ENCODE measurements at places on chromosomes 1 and 21.

DNA sequence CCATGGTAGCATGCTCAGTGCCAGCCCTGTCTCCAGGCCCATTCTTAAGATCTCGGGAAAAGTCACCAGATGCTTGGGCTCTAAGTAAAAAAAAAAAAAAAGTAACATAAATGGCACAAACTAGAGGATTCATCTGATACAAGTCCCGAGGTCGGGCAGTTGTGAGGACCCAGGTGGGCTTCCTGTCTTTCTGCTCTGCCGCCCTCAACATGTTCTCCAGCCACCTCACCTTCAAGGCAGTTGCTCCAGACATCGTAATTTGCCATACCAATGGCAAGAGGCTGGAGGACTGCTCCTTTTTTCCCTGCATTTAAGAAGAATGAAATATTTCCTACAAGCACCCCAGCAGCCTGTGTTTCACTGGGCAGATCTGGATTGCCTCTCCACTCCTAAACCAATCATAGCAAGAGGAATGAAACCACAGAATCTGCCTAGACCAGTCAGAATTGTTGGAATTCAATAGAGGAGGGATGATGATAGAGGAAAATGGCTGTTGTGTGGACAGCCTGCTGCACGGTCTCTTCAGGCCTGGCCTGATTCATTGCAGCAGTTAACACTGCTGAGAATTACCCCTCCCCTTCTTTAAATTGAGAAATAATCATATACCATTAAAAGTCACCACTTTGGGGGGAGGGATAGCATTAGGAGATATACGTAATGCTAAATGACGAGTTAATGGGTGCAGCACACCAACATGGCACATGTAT lies 5.4 kb downstream of the HMGN2 start:
- no peak for DNase-seq

DNA sequence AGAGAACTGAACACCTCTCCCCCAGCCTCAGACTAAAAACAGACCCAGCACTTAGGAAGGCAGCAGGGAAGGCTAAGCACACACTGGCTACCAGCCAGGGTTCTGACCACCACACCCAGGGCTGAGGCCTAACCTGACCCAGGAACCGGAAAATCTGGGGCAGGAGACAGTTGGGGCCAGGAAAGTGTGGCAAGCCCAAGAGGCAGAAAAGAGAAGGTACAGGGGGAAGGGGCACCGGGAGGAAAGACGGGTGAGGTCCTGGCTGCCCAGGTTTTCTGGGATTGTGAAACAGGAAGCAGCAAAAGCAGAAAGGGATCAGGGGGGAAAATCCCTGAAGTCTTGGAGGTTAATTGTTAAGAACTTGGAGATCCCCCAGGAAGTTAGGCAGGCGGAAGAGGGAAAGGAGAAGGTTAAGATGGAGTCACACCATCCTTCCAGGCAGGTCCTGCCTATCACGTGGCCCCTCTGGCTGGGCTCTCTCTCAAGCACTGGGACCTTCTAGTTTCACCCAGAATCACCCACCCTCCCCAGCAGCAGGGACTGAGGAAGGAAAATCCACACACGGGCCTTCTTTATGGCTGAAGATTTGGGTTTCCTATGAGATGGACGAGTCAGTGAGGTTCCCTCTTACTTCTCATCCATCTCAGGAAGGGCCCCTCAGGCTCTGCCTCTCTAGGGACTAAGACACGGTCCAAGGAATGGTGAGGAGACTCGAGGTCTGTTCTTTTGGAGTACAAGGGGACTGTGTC lies 2.6 kb downstream of the HDGF start:
- peak; percentile 24 for DNase-seq

- no peak for DNase-seq
These were observed 21.3 kb downstream of the PDE4B start for GRCh38 chr1:65813956-65814355.

- DNase-seq = no peak
These were observed 65.4 kb downstream of the ZSCAN20 start for GRCh38 chr1:33537885-33538284.

GRCh38 chr1:31831397-31832378 lies 15.9 kb upstream of the SPOCD1 start:
- DNase-seq = no peak

GRCh38 chr1:178912597-178912996 lies 41.7 kb upstream of the ANGPTL1 start:
- no peak for DNase-seq

GRCh38 chr21:41695513-41695912 lies 71.3 kb downstream of the RIPK4 start:
- DNase-seq = no peak

DNA sequence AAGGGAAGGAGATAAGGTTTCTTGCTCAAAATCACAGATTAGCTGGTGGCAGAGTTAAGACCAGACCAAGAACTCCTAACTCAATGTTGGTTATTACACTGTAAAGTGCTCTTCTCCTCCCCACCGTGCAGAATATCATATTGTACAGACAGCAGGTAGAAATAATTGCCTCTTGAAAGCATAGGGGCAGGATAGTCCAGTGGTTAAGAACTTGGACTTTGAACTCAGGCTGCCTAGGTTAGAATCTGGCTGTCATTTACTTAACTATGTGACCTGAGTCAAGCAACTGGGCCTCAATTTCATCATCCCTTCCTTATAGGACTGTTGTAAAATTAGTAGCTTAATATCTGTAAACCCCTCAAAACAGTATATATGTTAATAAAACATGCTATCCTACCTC lies 114.9 kb upstream of the HIVEP3 start:
- no peak for DNase-seq

DNA sequence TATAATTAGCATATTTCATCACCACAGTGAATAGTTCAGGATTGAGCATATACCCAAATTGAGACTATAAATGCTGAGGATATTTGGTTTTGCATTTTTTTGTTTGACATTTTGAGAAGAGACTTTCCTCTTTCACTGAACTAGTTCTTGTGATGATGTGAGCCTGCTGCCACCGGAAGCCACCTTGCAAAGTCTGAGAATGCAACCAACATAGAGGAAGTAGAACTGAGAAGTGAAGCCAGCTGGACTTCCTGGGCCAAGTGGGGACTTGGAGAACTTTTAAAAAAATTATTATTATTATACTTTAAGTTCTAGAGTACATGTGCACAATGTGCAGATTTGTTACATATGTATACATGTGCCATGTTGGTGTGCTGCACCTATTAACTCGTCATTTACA lies 102.3 kb downstream of the RPE65 start:
- peak; percentile 46 for DNase-seq

GRCh38 chr21:20662514-20662913 lies 335.7 kb upstream of the NCAM2 start:
- DNase-seq = no peak

DNA sequence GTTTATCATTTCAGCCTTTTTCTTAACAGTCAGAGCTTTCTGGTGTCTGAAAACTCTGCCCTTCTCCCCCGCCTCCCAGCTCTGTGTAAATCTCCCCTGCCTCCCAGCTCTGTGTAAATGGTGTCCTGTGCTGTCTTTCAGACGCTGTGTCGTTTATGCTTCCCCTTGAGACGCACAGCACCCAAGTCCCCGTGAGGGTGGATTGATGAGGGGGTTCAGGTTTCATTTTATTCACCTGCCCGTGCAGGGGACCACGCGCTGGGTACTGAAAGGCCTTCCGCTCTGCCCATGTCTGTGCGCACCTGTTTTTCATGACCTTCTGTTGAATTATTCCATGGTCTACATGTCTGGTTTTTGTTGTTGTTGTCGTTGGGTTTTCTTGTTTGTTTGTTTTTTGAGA lies 108.2 kb upstream of the COL6A1 start:
- no peak for DNase-seq

DNA sequence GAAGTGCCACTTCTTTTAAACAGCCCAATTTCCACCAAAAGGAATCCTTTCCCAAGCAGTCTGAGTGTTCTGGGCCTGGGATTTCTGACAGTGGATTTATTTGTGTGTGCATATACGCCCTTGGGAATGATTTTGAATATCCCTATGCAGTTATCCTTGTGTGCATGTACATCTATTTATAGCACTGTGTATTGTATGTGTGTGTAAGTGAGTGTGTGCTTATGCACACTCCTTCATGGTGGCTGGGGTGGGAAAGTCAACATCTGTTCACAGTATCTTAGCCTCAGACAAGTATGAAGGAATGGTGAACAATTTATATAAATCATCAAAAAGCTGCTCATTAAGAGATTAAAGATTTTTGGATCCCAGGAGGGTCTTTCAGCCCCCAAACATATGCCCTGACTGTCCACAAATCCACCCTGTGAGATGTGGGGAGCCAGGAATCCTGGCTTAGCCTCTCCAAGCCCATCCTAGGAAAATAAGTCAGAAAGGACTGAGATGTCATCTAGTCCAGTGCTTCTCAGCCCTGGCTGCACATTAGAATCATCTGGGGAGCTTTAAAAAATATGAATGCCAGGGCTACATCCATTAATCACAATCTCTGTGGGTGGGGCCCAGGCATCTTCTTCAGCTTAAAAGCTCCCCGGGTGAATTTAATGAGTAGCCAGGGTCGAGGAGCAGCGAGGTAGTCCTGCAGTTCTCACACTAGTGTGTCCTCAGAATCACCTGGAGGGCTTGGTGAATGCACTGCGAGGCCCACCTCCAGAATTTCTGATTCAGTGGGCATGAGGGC lies 101.4 kb downstream of the PLXNA2 start:
- DNase-seq = no peak

DNA sequence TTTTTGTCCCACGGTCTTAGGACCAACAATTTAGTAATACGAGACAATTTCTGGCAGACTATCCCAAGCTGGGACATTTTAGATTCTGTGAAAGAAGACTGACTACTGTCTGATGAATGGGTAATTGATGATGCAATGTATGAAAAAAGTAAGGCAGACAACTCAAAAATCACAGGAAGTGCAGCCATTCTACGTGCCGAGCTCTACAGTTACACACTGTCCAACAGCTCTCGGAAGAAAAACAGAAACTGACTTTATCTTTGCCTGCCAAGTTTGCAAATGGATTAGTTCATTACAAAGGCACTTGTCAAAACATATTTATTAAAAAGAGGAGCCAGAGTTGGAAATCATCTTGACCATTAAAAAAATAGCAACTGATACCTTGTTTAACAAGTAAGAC lies 31.3 kb downstream of the ZBTB8B start:
- DNase-seq = no peak

GRCh38 chr1:156217871-156218270 lies 5.1 kb downstream of the PMF1 start:
- peak; percentile 80 for DNase-seq

GRCh38 chr1:22457836-22458235 lies 6.2 kb downstream of the ZBTB40 start:
- DNase-seq = no peak

DNA sequence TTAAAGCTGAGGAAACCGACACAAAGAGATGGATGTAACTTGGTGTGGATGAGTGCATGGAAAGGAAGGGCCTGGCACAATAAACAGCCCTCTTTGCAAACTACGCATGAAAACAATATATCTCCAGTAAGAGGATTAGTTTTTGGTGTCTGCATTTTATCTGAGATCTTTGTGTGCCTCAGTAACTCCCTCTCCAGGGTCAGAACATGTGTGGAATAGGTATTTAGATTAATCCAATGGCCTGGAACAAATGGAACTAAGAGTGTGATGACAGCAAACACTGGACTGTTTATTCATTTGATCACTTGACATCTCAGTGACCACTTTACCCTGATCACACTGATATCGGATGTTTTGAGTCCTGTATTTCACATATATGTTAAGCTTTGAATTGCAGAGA lies 45.3 kb downstream of the AKNAD1 start:
- no peak for DNase-seq

- DNase-seq = no peak
These were observed 804.8 kb downstream of the USP25 start for GRCh38 chr21:16534408-16535101.

DNA sequence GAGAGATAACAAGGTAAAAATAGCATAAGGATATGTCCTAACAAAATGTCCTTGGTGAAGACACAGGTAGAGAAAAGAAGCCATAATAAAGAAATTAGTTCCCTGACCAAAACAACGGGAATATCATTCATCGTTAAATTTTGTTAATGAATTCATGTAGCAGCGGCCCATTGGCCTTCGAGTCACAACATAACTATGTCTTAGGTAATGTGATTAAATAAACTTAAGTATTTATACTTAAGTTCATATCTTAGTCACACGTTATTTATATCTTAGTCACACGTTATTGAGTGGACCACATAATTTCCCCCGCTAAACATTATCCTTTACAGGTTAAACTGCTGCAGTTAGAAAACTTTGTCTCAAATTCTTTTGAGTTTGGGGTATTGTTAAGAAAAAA lies 1.2 kb downstream of the NEXN start:
- DNase-seq = no peak

DNA sequence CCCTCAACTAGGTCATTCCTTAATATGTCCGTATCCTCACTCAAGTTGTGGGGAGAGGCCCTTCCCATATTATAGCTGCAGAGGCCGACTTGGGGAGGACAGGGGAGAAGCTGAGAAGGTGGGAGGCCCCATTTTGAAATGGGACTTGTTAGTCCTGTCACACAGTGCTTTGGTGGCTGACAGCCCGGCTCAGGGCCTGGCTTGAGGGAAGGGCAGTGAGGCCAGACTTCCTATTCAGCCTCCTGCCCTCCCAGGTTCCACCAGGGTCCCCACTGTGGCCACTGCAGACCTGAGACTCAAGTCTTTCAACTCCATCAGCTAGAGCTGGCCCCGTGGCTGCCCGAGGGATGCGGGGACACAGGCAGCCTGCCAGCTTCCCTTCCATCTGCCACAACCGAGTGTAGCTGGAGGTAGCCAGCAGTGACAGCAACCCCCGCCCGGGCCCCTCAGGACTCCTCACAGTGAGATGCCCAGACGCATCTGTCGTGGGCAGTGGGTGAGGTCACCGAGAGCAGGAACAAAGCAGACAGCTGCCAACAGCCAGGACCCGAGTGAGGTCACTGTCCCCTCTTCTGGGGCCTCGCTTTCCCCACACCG lies 36.9 kb downstream of the SIM2 start:
- no peak for DNase-seq

- DNase-seq = peak; percentile 60
These were observed 10.5 kb downstream of the ATP5IF1 start for GRCh38 chr1:28246427-28246832.

DNA sequence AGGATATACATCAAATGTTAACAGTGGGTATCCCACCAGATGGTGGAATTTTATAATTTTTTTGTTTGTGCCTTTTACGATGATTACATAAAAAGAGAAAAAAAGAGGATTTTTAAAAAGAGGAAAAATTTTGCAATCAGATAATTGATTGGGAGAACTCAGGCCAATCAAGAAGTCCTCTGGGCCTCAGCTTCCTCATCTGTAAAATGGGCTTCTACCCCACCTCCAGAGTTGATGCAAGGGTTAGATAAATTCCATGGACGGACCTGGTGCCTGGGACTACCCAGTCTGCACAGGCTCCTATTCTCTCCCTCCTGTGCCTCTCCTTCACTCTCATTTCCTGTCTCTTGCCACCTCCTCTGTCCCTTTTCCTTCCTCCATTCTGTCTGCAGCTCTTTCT lies 88.9 kb downstream of the TRABD2B start:
- DNase-seq = no peak

- no peak for DNase-seq
These were observed 117.3 kb downstream of the UCHL5 start for GRCh38 chr1:192941722-192942411.
